ENCODE measurements at places on chromosomes 4 and X.

DNA sequence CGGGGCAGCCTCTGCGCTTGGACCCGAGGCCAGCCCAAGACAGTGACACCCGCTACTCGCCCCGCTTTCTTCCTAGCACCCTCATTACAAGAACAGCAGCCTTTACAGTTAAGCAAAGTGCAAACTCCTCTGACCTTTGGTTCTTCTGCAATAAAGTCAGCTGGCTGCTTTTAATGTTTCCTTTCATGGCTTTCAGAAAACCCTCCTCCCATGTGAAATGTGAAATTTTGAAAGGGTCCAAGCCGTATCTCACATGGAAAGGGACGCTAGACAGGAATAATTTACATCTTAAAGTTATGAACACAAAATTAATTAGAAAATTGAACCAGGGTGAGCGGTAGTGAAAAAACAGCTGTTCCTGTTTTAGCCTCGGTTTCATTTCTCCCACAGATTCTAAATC is 520.1 kb upstream of the FRG1 start:
- DNase-seq: no peak

DNA sequence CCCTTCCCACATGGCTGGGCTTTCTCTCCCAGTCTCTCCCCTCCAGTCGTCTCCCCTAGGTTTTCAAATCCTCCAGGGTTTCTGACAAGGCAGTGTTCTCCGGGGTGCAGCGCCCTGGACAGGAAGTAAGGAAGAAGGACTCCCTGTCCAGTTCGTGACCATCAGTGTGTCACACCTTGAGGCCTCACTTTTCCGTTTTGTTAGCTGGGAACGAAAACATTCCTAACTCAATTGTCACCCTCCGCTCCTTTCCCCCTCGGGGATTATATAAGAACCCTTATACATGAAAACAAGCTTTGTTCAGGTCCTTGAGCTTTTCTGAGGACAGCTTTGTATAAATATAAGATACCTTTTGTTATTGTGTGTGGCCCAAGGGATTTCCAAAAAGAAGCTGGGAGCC is 92.1 kb downstream of the KDR start:
- no peak for DNase-seq

DNA sequence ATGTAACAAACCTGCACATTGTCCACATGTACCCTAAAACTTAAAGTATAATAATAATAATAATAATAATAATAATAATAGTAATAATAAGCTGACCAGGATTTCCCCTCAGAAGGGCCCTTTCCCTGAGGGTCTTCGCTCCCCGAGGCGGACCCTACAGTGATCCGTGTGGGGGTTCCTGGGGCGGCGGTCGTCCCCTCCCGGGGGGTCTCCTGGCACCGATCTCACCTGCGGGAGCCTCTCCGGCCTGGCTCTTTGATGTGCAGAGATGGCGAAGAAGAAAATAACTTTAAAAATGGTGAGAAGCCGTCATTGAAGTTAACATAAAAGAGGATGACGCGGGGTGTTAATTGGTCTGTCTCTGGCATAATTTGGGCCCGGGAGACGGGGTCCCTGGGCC is 48.2 kb upstream of the PPP2R3B start:
- DNase-seq: no peak

- DNase-seq: no peak
These were observed 1199.1 kb downstream of the ADGRL3 start for GRCh38 chr4:62399242-62399641.

Measured in stimulated activated CD4-positive, alpha-beta T cell treated with anti-CD3 and anti-CD28 coated beads, TNF-alpha, amount 100 ng/mL, for 48 hours (primary cell).